Activated CD4-positive, alpha-beta T cell treated with anti-CD3 and anti-CD28 coated beads for 36 hours (primary cell): ENCODE measurements at places on chromosomes 3 and 15. TPM values are rescaled to one million over a fixed set of nuclear protein-coding genes. Genes with fewer than 3 reads are reported as not detected.

DNA sequence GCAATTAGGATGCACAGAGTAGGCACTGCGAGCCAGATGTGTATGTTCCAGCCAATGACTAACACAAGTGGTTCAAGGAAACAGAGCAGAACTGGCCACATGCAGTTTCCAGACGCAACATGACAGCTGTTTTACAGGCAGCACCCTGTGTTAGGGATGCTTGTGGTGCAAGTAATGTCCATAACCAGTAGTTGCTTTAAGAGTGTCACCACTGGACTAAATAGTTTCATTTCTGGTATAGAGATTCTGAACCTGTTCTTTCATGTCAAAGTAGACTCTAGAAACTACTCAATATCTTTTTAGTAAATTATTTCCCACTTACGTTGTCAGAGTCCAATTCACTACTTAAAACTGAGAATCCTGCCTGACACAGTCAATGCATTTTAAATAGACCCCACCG is 14.5 kb upstream of the LPP start:
- no peak for DNase-seq

DNA sequence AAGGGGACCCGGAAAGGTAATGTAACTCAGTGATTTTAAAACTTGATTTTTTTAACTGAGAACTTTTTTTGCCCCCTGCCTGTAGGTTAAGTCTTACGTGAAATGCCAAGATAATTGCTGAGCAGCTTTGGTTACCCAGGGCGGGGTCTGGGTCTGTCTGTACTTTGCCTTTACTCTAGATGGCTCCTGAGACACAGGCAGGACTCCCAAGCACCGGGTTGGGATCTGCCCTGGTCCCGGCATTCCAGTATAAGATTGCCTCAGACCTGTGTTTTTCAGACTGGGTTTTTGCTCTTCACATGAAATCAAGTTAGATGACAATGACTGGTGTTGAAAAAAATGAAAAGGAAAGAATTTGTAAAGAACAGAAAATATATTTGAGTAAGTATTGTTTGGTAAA is 40.3 kb downstream of the WDR76 start:
- no peak for DNase-seq

DNA sequence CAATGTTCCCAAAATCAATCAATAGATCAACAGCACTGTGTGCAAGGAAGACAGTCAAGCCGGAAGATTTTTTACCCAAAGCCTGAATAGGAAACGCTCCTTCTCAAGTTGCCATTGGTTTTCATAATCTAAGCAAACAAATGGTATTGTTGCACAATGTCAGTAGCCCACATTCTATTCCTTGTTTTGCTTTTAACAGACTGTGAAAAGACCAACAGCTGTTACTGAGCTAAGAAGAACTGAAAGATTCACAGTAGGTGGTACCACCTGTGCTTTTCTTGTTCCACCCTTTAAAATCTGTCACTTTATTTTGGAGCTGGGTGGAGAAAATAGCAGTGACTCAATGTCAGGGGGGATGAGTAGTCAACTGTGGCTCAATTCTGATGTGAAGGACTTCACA is 357.5 kb upstream of the CADM2 start:
- no peak for DNase-seq

DNA sequence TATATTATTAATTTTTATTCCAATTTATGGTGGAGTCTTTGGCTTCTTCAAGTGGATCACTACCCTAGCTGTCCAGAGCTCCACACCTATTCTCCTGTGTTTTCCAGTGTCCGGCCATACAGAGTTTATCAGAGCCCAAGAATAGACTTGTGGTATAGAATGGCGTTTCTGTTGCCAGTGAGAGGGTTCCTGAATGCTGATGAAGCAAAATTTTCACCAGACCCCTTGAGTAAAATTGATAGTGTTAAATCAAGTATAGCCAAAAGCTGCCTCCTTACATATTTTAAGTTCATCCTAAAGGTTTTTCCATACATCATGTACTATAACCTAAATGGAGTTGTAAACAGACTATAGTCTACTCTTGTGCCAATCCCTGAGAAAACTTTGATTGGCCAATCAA is 171.5 kb upstream of the CHL1 start:
- no peak for DNase-seq

DNA sequence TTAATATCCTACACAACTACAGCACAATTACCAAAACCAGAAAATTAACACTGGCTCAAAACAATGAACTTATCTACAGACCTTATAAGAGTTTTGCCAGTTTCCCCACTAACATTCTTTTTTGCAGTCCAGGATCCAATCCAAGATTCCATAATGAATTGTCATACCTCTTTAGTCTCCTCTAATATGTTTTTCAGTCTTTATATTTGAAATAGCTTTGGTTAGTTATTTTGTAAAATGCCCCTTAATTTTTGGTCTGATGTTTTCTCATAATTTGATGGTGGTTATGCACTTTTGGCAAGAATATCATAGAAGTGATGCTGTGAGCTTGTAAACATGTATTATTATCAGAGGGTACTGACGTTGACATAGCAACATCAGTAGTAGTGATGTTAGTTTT is 124.3 kb downstream of the ISL2 start:
- DNase-seq = no peak

- DNase-seq = no peak
These were observed 674.4 kb downstream of the NTRK3 start for GRCh38 chr15:87582169-87582568.

GRCh38 chr3:185934767-185935464 is 2.9 kb downstream of the TRA2B start:
- no peak for DNase-seq

- no peak for DNase-seq
These were observed 35.4 kb upstream of the XCR1 start for GRCh38 chr3:46062679-46063078.

DNA sequence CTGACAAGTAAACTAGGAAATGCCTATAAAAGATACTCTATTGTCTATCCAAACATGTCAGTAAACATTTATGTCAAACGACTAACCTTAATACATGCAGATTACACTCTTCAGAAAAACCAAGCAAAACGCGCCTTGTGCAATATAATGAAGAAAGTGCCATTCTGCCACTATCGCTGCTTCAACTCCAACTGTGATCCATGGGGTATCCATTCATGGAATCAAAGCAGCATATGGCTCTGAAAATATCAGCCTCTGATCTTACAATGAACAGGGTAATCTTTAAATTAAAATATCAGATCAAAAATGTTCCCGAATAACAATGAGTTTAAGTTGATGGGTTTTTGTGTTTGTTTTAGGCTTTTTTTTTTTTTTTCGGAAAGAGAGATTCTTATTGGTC is 105.5 kb upstream of the SETMAR start:
- no peak for DNase-seq

DNA sequence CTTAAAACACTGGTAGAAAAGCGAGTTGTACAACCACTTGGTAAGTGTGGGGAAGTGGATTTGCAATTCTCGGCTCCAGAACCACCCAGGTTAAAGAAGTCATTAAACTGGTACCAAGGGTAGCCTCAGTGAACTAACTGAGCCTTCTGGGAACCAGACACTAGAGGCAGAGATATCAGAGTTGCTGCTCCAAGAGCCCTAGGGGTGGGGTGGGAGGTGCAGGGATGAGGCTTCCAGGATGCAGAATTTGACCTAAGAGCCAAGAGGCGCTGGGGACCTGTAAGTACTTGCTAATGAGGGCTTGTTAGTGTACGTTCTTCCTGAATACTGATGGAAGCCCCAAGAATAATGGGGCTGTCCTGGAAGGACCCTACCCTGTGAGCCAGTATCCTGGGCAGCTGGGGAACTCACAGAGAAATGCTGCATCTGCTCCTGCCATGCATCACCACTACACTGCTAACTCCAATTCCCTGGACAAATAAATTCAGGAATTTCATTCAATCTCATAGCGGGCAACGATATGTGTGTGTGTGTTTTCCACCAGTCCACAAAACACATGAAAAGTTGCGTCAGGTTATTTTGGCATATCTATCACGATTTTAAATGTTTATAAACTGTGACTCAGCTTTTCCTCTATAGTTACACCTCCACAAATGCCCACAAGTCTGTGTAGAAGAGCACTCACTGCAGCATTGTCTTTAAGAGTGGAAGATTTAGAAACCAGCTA is 23.8 kb downstream of the STIMATE start:
- no peak for DNase-seq

DNA sequence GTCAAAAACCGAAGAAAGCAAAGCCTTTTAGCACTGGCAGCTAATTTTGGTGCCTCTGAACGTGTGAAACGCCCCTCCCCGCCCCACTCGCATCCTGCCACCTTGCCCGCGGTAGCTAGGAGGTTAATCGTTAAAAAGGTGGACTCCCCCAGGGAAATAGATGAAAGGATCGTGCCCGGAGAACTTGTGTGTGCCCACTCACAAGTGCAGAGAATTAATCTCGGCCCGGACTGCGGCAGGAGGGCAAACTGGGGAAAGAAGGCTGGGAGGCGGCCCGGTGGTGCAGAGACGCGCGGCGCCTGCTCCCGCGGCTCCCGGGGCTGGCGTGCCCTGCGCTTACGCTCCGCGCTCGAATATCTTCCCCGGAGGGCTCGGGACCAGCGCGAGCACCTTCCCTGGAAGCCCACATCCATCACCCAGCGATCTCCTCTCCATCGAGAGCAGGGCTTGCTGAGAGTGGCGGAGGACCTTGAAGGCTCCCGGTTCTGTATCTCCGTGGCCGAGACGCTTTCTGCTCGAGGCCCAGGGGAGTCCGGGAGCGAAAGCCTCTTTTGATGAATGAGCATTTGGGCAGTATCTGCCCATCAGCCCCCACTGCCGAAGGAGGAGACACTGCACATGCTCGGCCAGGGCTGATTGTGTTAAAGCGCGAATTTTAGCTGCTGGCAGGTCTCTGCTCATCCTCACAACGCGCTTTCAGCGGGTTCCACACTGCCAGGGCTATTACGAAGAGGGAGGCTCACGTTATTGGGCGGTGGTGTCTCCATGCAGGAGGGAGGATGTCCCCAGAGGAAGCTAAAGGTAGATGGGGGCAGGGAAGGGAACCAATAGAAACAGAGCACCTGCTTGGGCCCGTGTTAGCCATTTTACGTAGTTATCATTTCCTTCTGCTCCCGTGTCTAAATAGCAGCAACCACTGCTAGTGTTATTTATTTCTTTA is 1.3 kb upstream of the SPTSSB start:
- peak; percentile 40 for DNase-seq

GRCh38 chr3:186035277-186035676 is 73.6 kb downstream of the ETV5 start:
- no peak for DNase-seq

GRCh38 chr3:108736821-108737220 is 20.4 kb downstream of the RETNLB start:
- no peak for DNase-seq

DNA sequence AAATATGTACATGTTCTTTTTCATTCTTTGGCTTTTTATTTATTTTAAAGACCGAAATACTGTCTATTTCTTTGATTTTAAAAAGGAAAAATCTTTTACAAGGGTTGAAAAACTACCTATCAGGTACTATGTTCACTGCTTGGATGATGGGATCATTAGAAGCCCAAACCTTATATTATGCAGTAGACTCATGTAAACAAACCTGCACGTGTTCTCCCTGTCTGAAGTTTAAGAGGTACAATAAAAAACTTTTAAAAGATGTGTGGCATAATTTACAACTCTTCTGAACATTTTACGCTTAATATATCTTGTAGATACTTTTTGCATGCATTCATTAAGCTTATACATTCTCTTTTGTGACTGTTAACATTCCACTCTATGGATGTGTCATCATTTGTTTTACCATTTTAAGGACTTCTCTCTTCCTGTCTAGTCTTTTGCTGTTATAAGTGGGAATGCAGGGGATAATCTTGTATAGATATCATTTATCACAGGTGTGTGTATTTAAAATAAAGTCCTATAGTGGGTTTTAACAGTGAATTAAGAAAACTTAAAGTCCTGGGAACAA is 6.2 kb downstream of the MGA start:
- no peak for DNase-seq

- no peak for DNase-seq
These were observed 337.7 kb upstream of the AGTR1 start for GRCh38 chr3:148360051-148360450.

GRCh38 chr3:10470120-10471053 is 35.0 kb downstream of the ATP2B2 start:
- no peak for DNase-seq

GRCh38 chr3:25648925-25649830 is 15.5 kb downstream of the TOP2B start:
- no peak for DNase-seq

- no peak for DNase-seq
These were observed 4.2 kb upstream of the DAPK2 start for GRCh38 chr15:64050281-64051092.

- no peak for DNase-seq
These were observed 671.3 kb downstream of the NSUN3 start for GRCh38 chr3:94734206-94734605.

- DNase-seq = peak; percentile 73
These were observed 21.2 kb downstream of the GCSAM start for GRCh38 chr3:112111785-112112402.

DNA sequence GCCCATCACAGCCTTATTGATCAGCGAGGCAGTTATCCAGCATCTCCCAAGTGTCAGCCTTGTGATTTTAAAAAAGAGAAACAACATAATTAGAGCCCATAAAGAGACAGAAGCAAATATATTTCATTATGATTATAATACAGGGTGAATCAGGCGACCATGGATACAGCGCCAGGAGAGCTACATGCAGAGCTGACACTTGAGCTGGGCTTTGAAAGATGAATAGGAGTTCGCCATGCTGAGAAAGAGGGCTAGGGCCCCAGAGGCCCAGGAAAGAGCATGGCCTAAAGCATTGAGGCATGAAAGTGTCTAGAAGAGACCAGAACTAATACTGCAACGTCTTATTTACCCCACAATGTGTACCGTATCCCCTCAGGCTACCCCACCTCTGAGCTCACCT is 4.2 kb upstream of the CORO2B start:
- DNase-seq = no peak

DNA sequence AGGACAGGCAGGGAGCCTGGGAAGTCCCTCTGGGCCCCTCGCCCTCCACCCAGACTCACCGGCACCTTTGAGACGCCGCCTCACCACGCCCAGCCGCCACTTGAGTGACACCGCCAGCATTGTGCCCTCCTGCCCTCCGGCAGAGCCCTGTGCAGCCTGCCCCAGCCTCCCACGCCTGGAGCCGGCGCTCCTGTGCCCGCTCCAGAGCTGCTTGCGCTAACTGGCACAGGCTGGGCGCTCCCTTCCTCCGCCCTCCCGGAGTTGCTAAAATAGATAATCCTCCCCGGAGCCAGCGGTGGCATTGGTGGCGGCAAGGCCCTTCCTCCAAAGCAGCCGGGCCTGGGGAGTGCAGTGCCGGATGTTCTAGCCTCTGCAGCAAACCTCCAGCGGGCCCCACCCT is 15.7 kb upstream of the GRIP2 start:
- peak; percentile 34 for DNase-seq

Gene ZMYND10
- 1.3 TPM for total RNA-seq

Gene CHRNA5
- total RNA-seq = 6.5 TPM

Gene MTFMT
- total RNA-seq = 19.0 TPM

Gene CLDN1
- total RNA-seq = 1.6 TPM

Gene SLC51B
- not detected for total RNA-seq

Gene GOLGA8T
- not detected for total RNA-seq

Gene ASB14
- not detected for total RNA-seq

Gene SATB1
- total RNA-seq = 471 TPM

Gene ZNF80
- total RNA-seq = 0.23 TPM

Gene SEMA4B
- 15.8 TPM for total RNA-seq

Gene CIDEC
- not detected for total RNA-seq

Gene CEMIP
- 0.04 TPM for total RNA-seq
